ENCODE measurements at places on chromosomes 3 and 15.

GRCh38 chr3:17573396-17573795, 169.0 kb downstream of the TBC1D5 start:
- no peak for DNase-seq

DNA sequence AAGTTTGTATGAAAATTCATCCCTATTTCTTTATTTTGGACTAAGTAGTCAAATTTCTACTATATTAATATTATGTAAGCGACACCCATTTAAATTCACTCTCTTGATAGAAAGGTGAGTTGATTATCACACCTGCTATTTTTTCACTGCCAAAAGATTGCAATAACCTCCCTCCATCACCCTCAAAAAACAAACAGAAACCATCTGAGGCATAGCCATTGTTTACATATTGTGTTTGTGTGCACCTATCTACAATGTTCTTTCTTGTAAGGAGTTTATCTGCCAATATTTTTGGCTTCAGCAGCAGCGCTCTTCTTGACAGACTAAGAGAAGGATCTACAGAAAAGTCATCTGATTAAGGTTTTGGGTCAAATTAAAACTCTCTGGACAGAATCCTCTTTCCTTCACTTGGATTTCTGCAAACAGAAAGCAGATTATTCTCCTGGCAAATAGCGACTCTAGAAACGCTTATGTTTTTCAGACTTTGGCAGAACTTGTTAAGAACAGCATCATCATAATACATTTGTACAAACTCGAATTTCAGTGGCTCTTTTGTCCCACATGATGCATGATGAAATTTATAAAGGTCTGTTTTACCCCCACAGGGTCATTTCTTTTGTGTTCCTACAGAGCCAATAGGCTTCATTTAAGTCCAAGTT, 48.6 kb downstream of the KCNMB2 start:
- DNase-seq: no peak

- DNase-seq: peak; percentile 25
Measured at GRCh38 chr3:66336333-66336766, 115.5 kb downstream of the SLC25A26 start.

- no peak for DNase-seq
Measured at GRCh38 chr3:2599471-2599870, 500.8 kb downstream of the CNTN4 start.

DNA sequence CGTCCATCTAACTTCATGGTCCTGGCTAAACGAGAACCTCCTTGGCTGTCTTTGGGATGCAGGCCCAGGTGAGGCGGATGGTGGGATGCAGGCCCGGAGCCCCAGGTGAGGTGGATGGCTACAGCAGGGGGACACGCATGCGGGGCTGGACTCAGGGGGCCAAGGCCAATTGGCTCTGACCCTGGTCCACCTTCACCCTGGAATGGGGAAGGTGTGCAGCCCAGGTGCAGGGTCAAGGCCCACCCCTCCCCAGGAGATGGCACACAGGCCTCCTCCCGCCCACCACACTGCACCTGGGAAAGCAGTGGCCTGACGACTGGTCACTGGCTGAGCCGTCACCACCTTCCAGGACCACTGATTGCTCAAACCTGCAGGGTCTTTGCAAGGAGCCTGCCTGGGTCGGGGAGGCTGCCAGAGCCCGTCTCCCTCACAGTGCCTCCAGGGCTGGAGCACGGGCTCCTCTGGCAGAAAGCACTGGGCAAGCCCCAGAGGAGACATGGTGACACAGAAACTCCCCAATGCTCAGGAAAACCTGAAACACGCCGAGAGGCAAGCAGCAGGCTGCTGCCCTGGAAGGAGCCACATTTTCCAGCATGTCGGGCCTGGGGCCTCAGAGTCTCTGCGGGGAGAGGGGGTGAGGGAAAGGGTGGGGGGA, 159.6 kb downstream of the LRRK1 start:
- no peak for DNase-seq

GRCh38 chr15:85073556-85074194, 92.0 kb downstream of the PDE8A start:
- no peak for DNase-seq

GRCh38 chr3:130971208-130971607, 55.4 kb downstream of the ASTE1 start:
- no peak for DNase-seq

- DNase-seq: no peak
Measured at GRCh38 chr3:176692966-176693785, 504.1 kb downstream of the TBL1XR1 start.

GRCh38 chr3:156635973-156636372, 38.4 kb upstream of the TIPARP start:
- no peak for DNase-seq

DNA sequence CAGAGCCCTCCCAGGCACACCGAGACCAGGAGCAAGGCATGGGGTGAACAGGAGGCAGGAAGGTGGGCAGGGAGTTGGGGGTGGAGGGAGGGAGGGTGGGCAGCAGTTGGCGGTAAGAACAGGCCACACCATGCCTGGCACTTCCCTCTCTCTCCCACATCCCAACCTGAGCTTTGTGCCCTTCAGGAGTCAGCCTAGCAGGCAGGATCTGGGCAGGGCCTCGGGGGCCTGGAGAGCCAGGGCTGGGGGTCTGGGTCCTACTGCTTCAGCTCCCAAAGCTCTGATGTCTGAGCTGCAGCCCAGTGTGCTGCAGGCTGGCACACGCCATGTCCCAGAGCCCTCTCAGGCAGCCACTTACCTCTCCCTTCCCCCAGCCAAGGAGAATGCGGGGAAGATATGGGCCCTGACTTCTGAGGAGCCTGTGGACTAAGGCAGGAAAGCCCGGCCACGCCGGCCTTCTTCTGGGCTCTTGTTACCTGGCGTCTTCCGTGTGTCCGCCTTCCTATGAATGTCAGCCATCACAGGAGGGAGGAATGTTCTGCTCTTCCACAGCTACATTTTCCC, 2.9 kb upstream of the MYL3 start:
- DNase-seq: no peak

DNA sequence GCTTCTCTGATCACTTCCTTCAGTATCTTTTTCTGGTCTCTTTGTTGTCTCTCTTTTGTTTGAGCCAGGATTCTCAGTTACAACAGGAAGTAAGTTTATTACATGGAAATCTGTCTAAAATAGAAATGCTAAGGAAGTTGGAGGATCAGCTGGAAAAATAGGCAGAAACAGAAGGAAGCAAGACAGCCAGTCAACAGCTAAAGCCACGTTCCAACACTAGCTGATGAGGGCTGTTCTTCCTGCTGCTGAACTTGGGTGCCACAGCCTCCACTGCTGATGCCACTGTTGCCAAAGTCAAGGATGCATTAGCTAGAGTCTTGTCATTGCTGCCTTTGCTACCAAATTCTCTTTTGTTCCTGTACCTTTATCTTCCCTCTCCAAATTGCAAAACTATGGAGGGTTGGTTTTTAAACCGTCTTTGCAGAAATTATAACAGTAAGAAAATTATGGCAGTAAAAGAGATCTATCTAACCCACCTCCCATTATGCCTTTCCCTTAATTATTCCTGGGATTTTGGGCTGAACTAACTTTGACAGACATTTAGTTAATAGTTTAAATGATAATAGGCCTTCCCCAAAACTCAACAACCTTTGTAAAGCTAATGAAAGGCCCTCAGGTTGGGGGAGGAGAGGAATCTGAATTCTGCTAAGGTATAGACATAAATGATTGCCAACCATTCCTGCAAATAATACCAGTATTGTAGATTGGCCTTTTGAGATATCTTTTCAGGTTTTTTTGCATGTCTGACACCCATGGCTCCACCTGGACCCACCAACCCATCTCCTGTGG, 27.4 kb upstream of the OR5K4 start:
- DNase-seq: no peak

DNA sequence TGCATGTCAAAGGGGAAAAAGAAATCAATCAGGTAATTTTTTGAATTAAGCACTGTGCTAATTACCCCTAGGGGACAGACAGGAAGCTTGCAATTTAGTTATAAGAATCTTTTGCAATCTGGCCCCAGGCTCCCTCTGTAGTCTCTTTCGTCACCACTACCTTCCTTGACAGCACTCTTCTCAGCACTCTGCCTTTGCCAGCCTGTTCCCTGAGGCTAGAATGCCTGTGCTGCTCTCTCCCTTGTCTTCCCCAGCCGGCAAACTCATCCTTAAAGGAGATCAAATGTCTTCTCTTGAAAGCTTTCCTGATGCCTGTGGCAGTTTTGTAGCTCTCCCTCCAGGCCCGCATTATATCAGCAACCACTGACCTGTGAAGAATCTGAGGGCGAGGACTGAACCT, 32.4 kb upstream of the PRTG start:
- DNase-seq: no peak

- no peak for DNase-seq
Measured at GRCh38 chr3:171172070-171172469, 145.6 kb upstream of the SLC2A2 start.

DNA sequence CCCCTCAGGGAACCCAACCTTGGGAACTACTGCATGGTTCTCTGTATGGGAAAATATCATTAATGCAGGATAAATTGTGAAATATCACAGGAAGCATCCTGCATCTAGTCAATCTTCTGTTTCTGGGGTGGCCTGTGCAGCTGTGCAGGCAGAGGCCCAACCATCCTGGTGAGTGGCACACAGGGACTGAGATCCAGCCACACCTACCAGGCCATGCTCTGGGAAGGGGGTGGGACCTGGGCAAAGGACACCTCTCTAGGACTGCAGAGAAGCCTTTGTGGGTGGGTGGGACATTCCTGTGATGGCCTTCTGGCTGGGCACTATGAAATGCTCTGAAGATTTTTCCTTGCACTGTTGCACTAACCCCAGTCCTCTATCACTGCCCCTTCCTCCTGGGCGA, 26.8 kb downstream of the CCRL2 start:
- no peak for DNase-seq

DNA sequence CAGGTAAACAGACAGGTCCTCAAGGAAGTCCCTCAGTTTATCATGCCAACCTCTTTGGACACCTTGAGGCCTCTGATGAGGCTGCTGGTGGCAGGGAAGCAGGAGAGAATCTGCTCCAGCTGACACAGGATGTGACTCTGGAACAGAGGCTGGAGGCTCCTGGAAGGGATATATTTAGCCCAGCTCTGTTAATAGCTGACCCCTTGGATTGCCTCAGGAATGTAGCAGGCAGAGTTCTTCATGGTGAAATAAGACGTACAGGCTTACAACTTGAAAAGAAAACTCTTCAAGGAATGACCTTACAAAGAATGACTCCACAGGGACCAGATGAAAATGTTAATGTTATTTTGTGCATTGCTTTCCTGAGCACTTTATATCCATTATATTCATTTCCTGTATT, 90.5 kb downstream of the AQP9 start:
- no peak for DNase-seq

GRCh38 chr3:26655231-26655630, 32.7 kb downstream of the LRRC3B start:
- no peak for DNase-seq

DNA sequence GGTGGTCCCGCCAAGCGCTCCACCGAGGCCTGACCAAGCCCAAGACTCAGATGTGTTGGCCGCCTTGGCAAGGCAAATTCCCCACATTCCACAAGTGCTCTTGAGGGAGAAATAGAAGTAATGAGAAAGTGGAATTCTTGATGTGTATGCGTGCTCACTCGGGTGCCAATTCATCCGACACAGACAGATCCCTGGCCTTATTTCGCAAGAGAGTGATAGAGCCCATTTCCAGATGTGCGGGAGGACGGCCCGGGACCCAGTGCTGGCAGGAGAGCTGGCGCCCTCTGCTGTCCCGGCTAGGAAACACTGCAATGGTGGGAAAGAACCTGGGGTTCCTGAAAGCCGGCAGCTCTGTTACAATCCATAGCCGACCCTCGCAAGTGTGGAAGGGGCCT, 76.0 kb downstream of the HMG20A start:
- peak; percentile 93 for DNase-seq

GRCh38 chr3:58324391-58325390, 8.0 kb upstream of the PXK start:
- no peak for DNase-seq

DNA sequence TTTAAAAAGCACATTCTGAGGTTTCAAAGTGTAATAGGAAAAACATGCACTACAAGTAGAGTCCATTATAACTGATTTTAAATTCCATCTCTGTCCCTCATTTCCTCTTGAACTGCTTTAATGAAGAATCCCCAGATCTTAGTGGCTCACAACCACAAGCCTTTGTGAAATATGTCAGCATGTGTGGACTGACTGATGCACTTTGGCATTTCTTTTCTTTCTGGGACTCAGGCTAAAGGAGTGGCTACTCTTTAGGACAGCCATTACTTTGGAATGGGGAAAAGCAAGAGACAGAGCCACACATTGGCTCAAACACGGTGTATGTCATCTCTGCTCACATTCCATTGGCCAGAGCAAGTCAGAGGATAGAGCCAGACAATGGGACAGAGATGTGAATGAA, 139.6 kb downstream of the GRM7 start:
- no peak for DNase-seq

- no peak for DNase-seq
Measured at GRCh38 chr3:106332884-106333283, 464.1 kb upstream of the CBLB start.

DNA sequence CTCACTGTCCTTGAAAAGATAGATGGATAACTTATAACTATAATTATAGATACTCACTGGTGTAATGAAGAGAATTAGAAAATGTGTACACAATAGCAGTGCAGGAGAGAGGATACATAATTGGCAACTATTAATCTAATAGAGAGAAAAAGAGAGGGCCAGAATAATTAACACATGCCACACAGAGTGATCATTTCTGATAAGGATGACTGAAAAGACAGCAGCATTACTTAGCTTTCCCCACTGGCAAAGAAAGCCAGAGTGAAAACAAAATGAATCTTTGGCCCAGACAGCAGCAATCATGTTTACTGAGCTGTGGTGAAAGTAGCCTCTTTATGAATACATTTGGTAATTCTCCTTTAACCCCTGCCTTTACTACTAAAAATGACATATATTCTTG, 493.3 kb upstream of the ROBO1 start:
- DNase-seq: no peak

- DNase-seq: no peak
Measured at GRCh38 chr3:150961949-150962348, 10.6 kb downstream of the CLRN1 start.

DNA sequence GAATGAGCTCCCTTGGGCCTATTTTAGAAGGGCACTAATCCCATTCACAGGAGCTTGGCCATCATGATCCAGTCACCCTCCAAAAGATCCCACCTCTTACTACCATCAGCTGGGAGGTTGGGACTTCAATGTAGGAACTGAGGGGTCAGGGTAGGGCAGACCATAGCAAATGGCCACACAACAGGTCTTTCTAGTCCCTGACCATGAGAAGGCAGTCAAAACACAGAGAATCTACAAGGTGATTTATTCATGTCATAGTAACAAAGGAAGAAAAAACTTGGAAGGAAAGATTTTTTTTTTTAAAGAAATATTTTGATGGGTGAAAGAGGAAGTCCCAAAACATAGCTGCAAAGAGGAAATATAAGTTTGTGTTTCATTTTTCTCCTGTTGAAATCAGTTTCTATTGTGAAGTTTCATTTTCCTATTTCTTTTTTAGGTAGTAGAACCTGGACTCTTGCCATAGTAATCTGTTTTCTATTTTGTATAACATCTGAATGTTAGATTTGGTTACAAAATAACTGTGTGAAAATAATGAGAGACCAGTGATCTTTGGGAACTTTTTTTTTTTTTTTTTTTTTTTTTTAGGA, 23.5 kb upstream of the TNFSF10 start:
- no peak for DNase-seq
